ENCODE measurements at places on chromosomes 11 and 22.
A peak's percentile ranks its signal among the peaks of the same experiment; 100 is the strongest.

DNA sequence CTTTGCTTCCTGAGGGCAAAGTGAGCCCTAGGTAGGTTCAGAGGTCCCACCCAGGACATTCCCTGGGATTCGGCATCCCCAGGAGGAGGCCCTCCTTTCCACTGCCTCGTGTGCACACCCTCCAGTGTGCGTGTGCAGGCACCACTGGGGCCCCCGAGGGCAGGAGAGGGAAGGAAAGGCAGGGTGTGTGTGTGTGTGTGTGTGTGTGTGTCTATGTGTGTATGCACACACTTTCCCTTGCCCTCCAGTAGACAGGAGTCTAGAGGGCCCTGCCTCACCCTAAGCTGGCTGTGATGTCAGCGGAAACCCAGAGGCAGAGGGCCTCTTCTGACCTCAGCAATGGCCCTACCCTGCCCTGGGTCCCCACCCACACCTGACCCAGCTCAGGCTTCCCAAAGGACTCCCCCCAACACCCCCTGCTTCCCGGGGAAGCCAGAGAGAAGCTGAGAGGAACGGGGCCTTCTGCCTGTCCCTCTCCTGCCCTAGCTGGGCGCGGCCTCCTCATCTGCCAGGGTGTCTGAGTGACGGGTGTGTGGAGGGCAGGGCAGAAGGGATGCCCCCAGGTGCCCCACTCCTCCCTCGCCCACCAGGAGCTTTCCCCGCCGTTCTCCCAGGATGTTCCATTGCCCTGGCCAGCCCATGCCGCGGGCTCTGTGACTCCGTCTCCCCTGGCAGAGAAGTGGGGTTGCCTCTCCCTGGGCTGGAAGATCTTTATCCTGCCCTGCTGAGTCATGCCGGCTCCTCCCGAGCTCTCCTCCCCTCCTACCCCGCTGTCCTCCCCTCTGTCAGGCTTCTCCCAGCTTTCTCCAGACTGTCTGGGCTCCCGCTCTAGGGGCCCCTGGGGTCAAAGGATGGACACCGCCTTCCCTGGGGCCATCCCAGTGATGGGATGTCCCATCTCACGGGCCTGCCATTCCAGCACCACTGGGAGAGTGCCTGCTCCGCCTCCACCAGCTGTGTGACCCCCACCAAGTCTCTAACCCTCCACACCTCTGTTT is 6.0 kb upstream of the CLCF1 start:
- no peak for DNase-seq

DNA sequence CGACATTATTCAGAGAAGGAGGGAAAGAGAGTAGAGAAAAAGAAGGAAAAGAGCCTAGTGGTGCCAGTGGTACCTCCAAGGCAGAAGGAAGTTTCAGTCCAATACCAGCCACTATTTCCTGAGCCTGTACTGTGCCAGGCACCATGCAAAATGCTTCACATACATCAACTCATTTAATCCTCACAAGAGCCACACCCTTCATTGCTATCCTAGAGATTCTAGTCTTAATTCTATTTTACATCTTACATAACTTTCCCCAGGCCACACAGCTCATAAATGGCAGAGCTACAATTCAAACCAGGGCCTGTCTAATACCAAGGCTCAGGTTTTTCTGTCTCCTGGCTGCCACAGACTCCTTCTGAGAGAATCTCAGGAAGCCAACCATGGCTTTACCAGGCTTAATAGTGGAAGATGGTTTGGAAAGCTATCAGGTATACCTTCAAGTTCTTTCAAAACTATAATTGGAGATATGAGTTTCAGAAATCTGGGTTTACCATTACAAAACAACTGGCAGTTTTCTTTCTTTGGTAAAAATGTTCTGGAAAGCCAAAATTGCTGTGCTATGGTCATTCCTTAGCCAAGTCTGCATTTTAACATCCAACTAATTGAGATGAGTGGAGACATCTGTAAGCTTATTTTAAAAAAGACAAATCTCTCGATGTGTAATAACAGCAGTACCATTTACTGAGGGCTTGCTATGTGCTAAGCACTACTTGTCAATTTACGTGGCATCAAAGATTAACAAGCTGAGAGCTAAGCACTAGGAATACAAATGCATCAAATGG is 225.1 kb upstream of the PITPNB start:
- DNase-seq: no peak

- DNase-seq: no peak
These were observed 2.0 kb downstream of the MOGAT2 start for GRCh38 chr11:75719340-75720239.

DNA sequence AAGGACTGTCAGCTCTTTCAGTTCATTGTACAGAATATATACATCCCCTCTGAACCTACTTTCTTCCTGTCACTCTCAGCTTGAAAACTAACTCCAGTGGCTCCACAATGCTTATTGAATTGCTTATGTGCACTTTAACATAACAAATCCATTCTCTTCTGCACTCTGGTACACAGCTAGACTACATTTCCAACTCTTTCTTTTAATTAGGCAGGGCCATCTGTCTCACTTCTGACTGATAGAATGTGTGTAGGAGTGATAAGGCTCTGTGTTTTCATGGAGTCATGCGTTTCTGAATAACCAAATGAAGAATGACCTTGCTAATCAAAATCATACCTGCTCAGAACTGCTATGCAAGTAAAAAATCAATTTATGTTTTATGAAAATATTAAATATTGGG is 278.5 kb upstream of the CCDC179 start:
- DNase-seq: no peak

GRCh38 chr11:67615728-67616430 is 9.1 kb downstream of the NDUFV1 start:
- no peak for DNase-seq

GRCh38 chr11:16844268-16844771 is 105.9 kb downstream of the C11orf58 start:
- no peak for DNase-seq

DNA sequence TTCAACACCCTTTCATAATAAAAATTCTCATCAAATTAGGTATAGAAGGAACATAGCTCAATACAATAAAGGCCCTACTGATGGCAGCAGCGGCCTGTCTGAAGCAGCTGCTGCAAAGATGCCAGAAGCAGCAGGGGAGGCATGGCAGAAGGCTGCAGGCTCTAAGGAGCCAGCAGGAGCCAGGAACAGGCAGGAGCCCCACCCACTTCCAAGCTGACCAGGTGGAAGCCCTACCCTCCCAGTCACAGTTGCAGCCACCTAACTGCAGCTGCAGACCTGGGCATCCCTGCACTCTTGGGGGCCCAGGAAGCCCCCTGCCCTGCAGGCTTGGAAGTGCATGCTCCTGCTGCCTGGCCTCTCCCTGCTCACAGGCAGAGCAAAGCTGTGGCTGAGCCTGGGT is 18.2 kb upstream of the OR6A2 start:
- no peak for DNase-seq

GRCh38 chr11:46119352-46120216 is 1.7 kb downstream of the PHF21A start:
- peak; percentile 44 for DNase-seq

GRCh38 chr11:76670485-76671236 is at the start of gene LRRC32:
LRRC32 (minus strand) TSS chr11:76670747; CDS start chr11:76665954, 4,793 bp downstream.
- DNase-seq: no peak

DNA sequence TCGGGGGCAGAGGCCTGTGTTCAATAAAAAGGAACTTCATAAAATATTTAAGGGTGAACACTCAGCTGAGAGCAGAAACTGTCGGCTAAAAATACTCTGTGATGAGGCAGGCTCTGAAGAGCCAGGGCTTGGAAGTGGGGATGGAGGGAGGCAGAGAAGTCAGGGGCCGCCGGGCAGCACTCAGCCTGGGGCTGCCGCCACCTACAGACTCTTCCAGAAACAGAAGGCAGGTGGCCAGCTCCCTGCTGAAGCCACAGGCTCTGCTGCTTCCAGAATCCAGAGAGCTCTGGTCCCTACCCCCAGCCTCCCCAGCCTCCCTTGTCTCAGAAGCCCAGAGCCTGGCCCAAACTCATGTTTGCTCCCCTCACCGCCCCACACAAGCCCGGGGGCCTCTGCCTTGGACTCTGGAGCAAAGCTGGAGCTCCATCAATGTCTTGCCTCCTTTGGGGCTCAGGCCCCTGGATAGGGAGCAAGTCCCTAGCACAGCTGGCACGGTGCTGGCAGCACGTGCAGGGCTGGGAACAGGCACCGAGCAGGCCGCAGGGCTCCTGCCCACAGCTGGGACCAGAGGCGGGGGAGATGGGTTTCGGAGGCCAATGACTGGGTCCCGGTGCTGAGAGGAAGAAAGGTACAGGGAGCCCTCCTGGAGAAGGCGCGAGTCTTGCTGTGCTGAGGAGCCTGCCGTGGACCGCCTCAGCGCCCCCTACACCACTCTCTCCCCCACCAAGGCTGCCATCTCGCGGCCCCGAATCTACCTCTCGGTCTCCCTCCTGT is 8.2 kb downstream of the LRFN4 start:
- DNase-seq: no peak

- DNase-seq: no peak
These were observed 90.3 kb downstream of the TMPRSS5 start for GRCh38 chr11:113615773-113616172.

GRCh38 chr11:27698872-27699241 is 1.4 kb downstream of the BDNF start:
- peak; percentile 25 for DNase-seq

DNA sequence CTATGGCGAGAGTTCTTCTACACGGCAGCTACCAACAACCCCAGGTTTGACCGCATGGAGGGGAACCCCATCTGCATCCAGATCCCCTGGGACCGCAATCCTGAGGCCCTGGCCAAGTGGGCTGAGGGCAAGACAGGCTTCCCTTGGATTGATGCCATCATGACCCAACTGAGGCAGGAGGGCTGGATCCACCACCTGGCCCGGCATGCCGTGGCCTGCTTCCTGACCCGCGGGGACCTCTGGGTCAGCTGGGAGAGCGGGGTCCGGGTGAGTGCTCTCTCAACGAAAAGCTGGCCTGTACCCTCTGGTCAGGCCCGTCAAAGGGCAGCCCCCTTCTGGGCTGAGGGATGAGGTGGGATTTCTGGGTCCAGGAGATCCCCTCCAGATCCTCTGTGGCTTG is 15.9 kb upstream of the MAPK8IP1 start:
- DNase-seq: no peak

- no peak for DNase-seq
These were observed 29.2 kb downstream of the SYT7 start for GRCh38 chr11:61551634-61552033.

- DNase-seq: no peak
These were observed 14.5 kb downstream of the ARVCF start for GRCh38 chr22:20002128-20002527.

DNA sequence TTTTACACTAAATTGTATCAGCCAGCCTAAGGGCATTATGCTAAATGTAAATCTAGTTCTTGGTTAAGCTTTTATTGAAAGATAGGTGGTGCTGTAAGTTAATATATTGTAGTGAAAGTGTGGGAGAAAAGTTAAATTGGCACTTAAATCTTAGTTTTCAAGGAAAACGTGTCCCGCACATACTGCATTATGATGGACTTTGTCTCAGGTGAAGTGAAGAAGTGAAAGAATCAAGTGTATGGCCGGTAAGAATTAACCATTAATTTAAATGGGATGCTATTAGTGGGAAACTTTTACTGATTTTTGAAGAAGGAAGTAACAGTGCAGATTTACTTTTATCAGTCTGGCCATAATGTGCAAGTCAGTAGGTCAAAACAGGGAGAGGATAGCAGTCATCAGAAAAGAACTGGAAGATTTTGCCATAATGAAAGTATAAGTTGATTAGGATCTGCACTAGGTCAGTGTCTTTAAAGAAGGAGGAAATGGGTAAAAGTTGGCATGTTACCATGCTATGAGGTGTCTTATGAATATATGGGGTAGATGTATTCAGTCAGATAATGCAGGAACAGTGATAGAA is 81.6 kb downstream of the PDHX start:
- no peak for DNase-seq

- no peak for DNase-seq
These were observed 271.7 kb downstream of the BUD13 start for GRCh38 chr11:116500947-116501602.

- peak; percentile 43 for DNase-seq
These were observed at the start of gene ARSA for GRCh38 chr22:50627642-50628542. ARSA (minus strand) TSS chr22:50628152; CDS start chr22:50627779, 373 bp downstream.

GRCh38 chr22:24426851-24427499 is 424 bp upstream of the ADORA2A start:
- no peak for DNase-seq

DNA sequence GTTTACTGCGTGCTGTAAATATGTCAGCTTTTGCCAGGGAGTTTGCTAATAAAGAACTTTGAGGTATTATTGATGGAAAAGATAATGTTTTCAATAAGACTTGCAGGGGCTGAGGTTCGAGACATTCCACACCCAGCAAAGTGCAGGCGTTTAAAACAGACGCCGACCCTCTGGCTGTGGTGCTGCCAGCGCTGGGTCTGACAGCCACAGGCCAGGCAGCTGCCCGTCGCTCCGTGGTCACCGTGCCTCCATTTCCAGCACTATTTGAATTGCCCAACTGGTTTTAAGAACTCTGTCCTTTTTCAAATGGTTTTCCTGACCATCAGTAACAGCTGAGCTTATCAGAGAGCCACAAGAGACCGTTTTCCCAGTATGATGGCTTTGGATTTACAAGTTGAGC is 28.1 kb upstream of the ALX4 start:
- DNase-seq: no peak

GRCh38 chr22:44256085-44256484 is 56.7 kb downstream of the SHISAL1 start:
- no peak for DNase-seq

GRCh38 chr11:12845739-12846358 is 163.3 kb upstream of the RASSF10 start:
- no peak for DNase-seq

GRCh38 chr11:68854273-68854958 is 12.7 kb upstream of the CPT1A start:
- no peak for DNase-seq

- no peak for DNase-seq
These were observed 28.0 kb downstream of the TRIM66 start for GRCh38 chr11:8654503-8654902.

DNA sequence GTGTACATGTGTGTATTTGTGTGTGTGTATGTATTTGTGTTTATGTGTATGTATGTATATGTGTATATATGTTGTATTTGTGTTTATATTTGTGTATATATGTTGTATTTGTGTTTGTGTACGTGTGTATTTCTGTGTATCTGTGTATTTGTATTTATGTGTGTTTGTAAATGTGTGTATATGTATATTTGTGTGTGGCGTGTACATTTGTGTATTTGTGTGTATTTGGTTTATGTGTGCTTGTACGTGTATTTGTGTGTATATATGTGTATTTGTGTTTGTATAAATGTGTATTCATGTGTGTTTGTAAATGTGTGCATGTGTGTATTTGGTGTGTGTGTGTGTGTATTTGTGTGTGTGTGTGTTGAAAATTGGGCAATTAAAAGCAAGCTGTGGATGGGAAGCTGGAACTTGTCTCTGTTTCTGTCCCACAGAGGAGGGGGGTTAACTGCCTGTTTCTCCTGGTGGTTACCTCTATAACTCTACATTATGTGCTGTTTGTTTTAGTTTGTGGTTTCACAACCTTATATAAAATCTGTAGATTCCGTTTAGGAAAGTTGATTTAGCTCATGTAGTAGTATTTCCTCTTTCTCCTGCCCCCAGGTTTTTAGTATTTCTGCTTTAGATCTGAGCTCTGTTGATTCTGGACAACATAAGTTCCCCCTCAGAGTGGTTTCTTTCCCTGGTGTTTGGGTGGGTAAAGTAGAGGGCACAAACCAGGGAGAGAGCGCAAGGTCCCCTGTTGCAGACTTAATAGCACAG is 28.9 kb downstream of the AP2A2 start:
- DNase-seq: no peak
